ENCODE measurements at places on chromosomes 5 and 9. TPM values are rescaled to one million over a fixed set of nuclear protein-coding genes. Genes with fewer than 3 reads are reported as not detected.

GRCh38 chr9:13939134-13939533 lies 374.8 kb downstream of the NFIB start:
- H3K27ac ChIP-seq: peak overlapping the region; percentile 44
- H3K4me3 ChIP-seq: no peak overlapping the region
- H3K36me3 ChIP-seq: no peaks in the 10 kb centered on the region
- H3K27me3 ChIP-seq: no peaks in the 10 kb centered on the region
- DNase-seq: no peak
- peaks cover 21% of the 10 kb centered on the region for H3K4me1 ChIP-seq

- no peak for DNase-seq
- no peaks in the 10 kb centered on the region for H3K27me3 ChIP-seq
- no peaks in the 10 kb centered on the region for H3K4me1 ChIP-seq
Measured at GRCh38 chr5:170491479-170491878, 12.3 kb upstream of the KCNIP1 start.

GRCh38 chr5:65722575-65723403 lies 784 bp downstream of the NLN start:
- H3K4me1 ChIP-seq: peaks cover 16% of the 10 kb centered on the region
- peak overlapping the region; percentile 77 for H3K27ac ChIP-seq
- no peaks in the 10 kb centered on the region for H3K36me3 ChIP-seq
- no peaks in the 10 kb centered on the region for H3K27me3 ChIP-seq
- no peak for DNase-seq

- H3K27me3 ChIP-seq: peaks cover 14% of the 10 kb centered on the region
- no peaks in the 10 kb centered on the region for H3K36me3 ChIP-seq
- H3K27ac ChIP-seq: no peak within 1 kb of the TSS
- no peaks in the 10 kb centered on the region for H3K4me1 ChIP-seq
- peak within 1 kb of the TSS; percentile 39 for H3K4me3 ChIP-seq
Measured at GRCh38 chr5:139795074-139796001, at the start of gene PSD2. Gene PSD2, plus strand, starts transcription at chr5:139795808. Its CDS starts 13,633 bp downstream, at chr5:139809441.

DNA sequence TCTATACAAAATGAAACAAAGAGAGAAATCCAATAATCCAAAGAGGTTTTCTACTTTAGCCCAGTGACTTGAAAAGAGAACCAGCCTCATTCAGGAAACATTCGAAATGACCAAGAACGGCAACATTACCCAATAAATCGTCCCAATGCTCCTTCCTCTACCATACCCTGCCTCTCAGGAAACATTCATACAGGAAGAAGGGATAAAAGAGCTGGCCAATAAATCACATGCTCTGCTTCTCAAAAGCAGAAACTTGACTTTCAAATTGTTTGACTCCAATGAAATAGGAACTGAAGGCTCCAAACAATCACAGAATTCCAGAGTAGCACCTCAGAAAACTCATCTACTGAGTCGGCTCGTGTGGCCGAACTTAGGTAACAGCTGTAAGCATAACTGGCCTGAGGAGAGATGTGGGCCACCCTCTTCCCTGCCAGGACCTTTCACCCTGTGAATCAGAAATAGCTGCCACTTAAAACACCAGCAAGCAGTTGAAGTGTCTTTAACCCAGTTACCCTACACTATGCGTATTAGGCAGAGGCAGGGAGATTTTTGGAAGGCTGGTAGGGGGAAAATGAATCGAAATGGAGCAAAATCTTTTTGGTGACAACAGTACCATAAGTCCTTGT lies 14.6 kb downstream of the ARL15 start:
- no peaks in the 10 kb centered on the region for H3K36me3 ChIP-seq
- H3K27me3 ChIP-seq: no peaks in the 10 kb centered on the region
- DNase-seq: no peak
- H3K4me3 ChIP-seq: no peak overlapping the region
- H3K4me1 ChIP-seq: peaks cover 44% of the 10 kb centered on the region
- H3K27ac ChIP-seq: peak overlapping the region; percentile 62

GRCh38 chr9:95845751-95846150 lies 29.7 kb upstream of the ERCC6L2 start:
- no peak overlapping the region for H3K27ac ChIP-seq
- H3K4me1 ChIP-seq: no peaks in the 10 kb centered on the region
- no peak overlapping the region for H3K4me3 ChIP-seq
- no peaks in the 10 kb centered on the region for H3K36me3 ChIP-seq

- no peaks in the 10 kb centered on the region for H3K4me1 ChIP-seq
- H3K27me3 ChIP-seq: no peaks in the 10 kb centered on the region
- no peak overlapping the region for H3K27ac ChIP-seq
- H3K36me3 ChIP-seq: no peaks in the 10 kb centered on the region
- no peak for DNase-seq
Measured at GRCh38 chr9:18126831-18127498, 347.0 kb upstream of the ADAMTSL1 start.

GRCh38 chr9:114500697-114501292 lies 4.5 kb downstream of the WHRN start:
- no peak overlapping the region for H3K4me3 ChIP-seq
- H3K27me3 ChIP-seq: no peaks in the 10 kb centered on the region
- no peak overlapping the region for H3K27ac ChIP-seq
- H3K4me1 ChIP-seq: no peaks in the 10 kb centered on the region
- H3K36me3 ChIP-seq: no peaks in the 10 kb centered on the region

DNA sequence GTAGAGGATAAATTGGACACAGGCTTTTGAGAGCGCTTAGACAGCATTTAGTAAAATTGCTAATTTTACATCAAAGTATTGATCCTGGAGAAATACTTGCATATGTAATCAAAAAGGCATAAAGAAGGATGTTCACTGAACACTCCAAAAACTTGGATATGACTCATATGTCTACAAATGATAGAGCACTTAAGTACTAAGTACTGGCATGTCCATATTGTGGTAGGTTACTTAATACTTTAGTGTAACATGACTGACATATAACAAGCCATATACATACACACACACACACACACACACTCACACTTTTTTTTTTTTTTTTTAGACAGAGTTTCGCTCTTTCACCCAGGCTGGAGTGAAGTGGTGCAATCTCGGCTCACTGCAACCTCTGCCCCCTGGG lies 361.9 kb downstream of the ARHGEF28 start:
- DNase-seq: no peak
- H3K36me3 ChIP-seq: no peaks in the 10 kb centered on the region
- no peaks in the 10 kb centered on the region for H3K4me1 ChIP-seq
- H3K27me3 ChIP-seq: no peaks in the 10 kb centered on the region
- no peak overlapping the region for H3K4me3 ChIP-seq

GRCh38 chr5:17763301-17763700 lies 129.0 kb downstream of the TAF11L14 start:
- no peaks in the 10 kb centered on the region for H3K4me1 ChIP-seq
- DNase-seq: no peak
- no peaks in the 10 kb centered on the region for H3K36me3 ChIP-seq
- no peak overlapping the region for H3K27ac ChIP-seq
- no peak overlapping the region for H3K4me3 ChIP-seq
- no peaks in the 10 kb centered on the region for H3K27me3 ChIP-seq

- DNase-seq: no peak
- no peak overlapping the region for H3K4me3 ChIP-seq
- H3K27me3 ChIP-seq: no peaks in the 10 kb centered on the region
- H3K27ac ChIP-seq: no peak overlapping the region
- H3K36me3 ChIP-seq: no peaks in the 10 kb centered on the region
Measured at GRCh38 chr5:7742241-7742656, 108.7 kb downstream of the CFAP90 start.

- peak overlapping the region; percentile 99 for H3K27ac ChIP-seq
- H3K36me3 ChIP-seq: peaks cover 23% of the 10 kb centered on the region
- H3K4me1 ChIP-seq: no peaks in the 10 kb centered on the region
- H3K27me3 ChIP-seq: no peaks in the 10 kb centered on the region
Measured at GRCh38 chr9:129109537-129109903, 1.1 kb downstream of the CRAT start.

GRCh38 chr5:91374893-91375520 lies 8.1 kb downstream of the ARRDC3 start:
- H3K4me1 ChIP-seq: peaks cover 42% of the 10 kb centered on the region
- peaks cover 62% of the 10 kb centered on the region for H3K36me3 ChIP-seq
- H3K27ac ChIP-seq: peak overlapping the region; percentile 47
- no peaks in the 10 kb centered on the region for H3K27me3 ChIP-seq

GRCh38 chr9:111851553-111851952 lies 45.1 kb upstream of the UGCG start:
- no peaks in the 10 kb centered on the region for H3K4me1 ChIP-seq
- DNase-seq: no peak
- H3K4me3 ChIP-seq: no peak overlapping the region

- no peak overlapping the region for H3K27ac ChIP-seq
- H3K36me3 ChIP-seq: no peaks in the 10 kb centered on the region
- H3K27me3 ChIP-seq: no peaks in the 10 kb centered on the region
Measured at GRCh38 chr5:147464211-147464610, 45.7 kb downstream of the DPYSL3 start.

GRCh38 chr9:120579139-120580050 lies 572 bp downstream of the CDK5RAP2 start:
- no peaks in the 10 kb centered on the region for H3K4me1 ChIP-seq
- peak overlapping the region; percentile 89 for H3K4me3 ChIP-seq
- no peaks in the 10 kb centered on the region for H3K36me3 ChIP-seq
- peak overlapping the region; percentile 86 for H3K27ac ChIP-seq

- H3K4me3 ChIP-seq: no peak overlapping the region
- DNase-seq: no peak
- H3K27me3 ChIP-seq: no peaks in the 10 kb centered on the region
- H3K36me3 ChIP-seq: no peaks in the 10 kb centered on the region
- peaks cover 50% of the 10 kb centered on the region for H3K4me1 ChIP-seq
- H3K27ac ChIP-seq: no peak overlapping the region
Measured at GRCh38 chr9:91904588-91905236, 45.3 kb downstream of the ROR2 start.

DNA sequence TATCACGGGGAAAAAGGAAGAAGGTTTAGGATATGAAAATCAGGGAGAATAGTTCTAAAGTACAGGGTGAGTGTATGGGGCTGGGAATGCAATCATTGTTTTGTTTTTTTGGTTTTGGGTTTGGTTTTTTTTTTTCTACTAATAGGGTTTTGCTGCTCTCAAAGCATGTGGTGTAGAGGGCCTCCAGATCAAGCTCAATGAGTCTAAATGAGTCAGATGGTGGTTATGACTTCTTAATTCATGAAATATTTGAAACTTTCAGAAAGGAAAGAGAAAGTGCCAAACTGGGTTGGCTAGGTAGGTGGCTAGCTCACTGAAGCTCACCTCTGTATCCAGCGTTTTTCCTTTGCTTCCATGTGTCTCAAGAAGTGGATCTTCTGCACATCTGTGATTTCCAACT lies 10.7 kb downstream of the OR1L8 start:
- no peak overlapping the region for H3K27ac ChIP-seq
- H3K36me3 ChIP-seq: no peaks in the 10 kb centered on the region
- H3K4me3 ChIP-seq: no peak overlapping the region
- H3K27me3 ChIP-seq: no peaks in the 10 kb centered on the region
- no peak for DNase-seq

- H3K27me3 ChIP-seq: no peaks in the 10 kb centered on the region
- H3K4me1 ChIP-seq: no peaks in the 10 kb centered on the region
- no peaks in the 10 kb centered on the region for H3K36me3 ChIP-seq
- no peak overlapping the region for H3K4me3 ChIP-seq
Measured at GRCh38 chr5:159316519-159317383, 13.5 kb downstream of the IL12B start.

DNA sequence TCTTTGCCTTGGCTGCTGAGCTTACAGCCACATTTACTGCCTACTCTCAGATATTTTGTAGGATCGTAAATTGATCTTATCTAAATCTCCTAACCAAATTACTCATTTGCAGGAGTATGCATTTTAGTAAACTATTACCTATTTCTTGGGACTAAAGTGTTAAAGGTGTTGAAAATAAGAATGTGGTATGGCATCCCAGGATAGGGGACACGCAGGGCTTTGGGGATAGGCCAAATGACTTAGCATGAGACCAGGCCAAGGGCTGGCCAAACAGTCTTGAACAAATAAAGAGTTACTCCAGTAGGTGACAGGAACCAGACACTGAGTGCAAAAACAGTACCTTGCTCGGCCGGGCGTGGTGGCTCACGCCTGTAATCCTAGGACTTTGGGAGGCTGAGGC lies 25.1 kb downstream of the TBC1D2 start:
- no peaks in the 10 kb centered on the region for H3K4me1 ChIP-seq
- no peaks in the 10 kb centered on the region for H3K27me3 ChIP-seq
- peaks cover 19% of the 10 kb centered on the region for H3K36me3 ChIP-seq
- H3K27ac ChIP-seq: no peak overlapping the region

DNA sequence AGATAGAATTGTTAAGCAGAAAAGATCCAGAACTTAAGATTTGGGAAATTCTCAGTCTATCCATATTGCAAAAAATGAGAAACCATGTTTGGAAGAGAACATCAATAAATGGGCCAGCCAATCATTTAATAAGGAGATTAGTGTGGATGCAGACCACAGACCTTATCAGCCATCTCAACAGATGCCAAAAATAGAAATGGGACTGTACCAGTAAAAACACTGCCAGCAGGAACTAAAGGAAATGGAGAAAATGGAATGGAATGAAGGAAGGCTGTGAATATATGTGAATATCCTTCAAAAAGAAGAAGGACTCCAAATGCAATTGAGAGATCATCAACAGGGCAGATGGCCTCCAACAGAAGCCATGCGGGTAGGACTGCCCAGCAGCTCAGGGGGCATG lies 52.7 kb upstream of the ZNF618 start:
- H3K4me1 ChIP-seq: no peaks in the 10 kb centered on the region
- H3K4me3 ChIP-seq: no peak overlapping the region
- no peaks in the 10 kb centered on the region for H3K36me3 ChIP-seq
- H3K27me3 ChIP-seq: no peaks in the 10 kb centered on the region
- no peak overlapping the region for H3K27ac ChIP-seq
- no peak for DNase-seq

DNA sequence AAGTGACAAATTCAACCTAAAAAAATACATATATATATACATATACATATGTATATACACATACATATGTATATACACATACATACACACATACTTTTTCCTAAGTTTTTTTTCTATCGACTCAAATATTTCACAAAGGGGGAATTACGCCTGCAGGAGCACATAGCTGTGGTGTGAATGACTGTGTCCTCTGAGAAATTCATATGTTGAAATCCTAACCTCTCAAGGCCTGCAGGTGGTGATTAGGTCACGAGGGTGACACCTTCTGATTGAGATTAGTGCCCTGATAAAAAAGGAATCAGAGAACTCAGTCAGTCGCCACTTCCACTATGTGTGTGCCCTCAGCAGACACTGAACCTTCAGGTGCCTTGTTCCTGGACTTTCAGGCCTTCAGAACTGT lies 248.7 kb downstream of the SEMA5A start:
- no peaks in the 10 kb centered on the region for H3K4me1 ChIP-seq
- H3K27ac ChIP-seq: no peak overlapping the region
- H3K27me3 ChIP-seq: no peaks in the 10 kb centered on the region
- no peaks in the 10 kb centered on the region for H3K36me3 ChIP-seq

DNA sequence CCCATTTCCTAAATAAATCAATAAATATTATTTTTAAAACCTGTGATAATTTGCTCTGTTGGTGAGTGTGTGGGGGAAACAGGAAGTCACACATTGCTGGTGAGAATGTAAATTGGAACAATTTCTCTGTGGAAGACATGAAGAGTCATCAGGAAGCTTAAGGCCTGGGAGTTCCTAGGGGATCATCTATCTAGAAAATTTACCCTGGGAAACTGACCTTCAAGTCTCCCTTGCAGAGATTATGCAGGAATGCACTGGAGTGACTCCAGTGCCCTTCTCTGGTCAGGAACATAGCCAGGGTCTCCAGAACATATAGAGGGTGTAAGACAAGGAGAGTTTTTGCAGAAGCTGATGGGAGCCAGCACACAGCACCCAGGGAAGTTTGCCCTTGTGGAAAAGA lies 13.0 kb upstream of the GCNT1 start:
- H3K27ac ChIP-seq: no peak overlapping the region
- no peaks in the 10 kb centered on the region for H3K4me1 ChIP-seq
- H3K4me3 ChIP-seq: no peak overlapping the region
- H3K27me3 ChIP-seq: no peaks in the 10 kb centered on the region
- no peaks in the 10 kb centered on the region for H3K36me3 ChIP-seq

ANKRD31 gene
- total RNA-seq: 0.08 TPM

UBE2QL1 gene
- total RNA-seq: 9.1 TPM

IRX1 gene
- total RNA-seq: 0.39 TPM

PAPPA gene
- total RNA-seq: 1.8 TPM

BARHL1 gene
- total RNA-seq: not detected

GPR151 gene
- not detected for total RNA-seq

HSD17B3 gene
- total RNA-seq: not detected

SPINK4 gene
- total RNA-seq: not detected

PLAC8L1 gene
- total RNA-seq: not detected

KCNN2 gene
- total RNA-seq: 22.4 TPM

Measured in right atrium auricular region (tissue), 2 donors.